ENCODE measurements at places on chromosomes 16 and 17.

GRCh38 chr16:35745191-35745590, 2285.8 kb downstream of the TP53TG3F start:
- DNase-seq, result no peak

DNA sequence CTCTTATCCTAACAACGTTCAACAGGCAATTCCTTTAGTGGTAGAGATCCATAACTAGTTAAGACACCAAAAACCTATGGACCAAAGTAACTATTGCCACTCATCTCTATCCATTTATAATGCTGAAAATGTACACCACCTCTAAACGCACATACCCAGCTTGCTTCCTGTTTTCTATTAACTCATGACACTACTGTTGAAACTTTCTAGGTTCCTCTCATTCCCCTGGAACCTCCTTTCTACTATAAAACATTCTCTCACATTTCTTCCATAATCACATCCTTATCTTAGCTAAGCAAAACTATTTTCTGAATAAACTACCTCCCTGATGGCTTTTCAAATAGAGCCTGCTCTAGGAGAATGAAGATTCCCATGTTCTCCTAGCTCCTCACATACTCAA, 42.9 kb upstream of the KSR1 start:
- DNase-seq, result no peak

DNA sequence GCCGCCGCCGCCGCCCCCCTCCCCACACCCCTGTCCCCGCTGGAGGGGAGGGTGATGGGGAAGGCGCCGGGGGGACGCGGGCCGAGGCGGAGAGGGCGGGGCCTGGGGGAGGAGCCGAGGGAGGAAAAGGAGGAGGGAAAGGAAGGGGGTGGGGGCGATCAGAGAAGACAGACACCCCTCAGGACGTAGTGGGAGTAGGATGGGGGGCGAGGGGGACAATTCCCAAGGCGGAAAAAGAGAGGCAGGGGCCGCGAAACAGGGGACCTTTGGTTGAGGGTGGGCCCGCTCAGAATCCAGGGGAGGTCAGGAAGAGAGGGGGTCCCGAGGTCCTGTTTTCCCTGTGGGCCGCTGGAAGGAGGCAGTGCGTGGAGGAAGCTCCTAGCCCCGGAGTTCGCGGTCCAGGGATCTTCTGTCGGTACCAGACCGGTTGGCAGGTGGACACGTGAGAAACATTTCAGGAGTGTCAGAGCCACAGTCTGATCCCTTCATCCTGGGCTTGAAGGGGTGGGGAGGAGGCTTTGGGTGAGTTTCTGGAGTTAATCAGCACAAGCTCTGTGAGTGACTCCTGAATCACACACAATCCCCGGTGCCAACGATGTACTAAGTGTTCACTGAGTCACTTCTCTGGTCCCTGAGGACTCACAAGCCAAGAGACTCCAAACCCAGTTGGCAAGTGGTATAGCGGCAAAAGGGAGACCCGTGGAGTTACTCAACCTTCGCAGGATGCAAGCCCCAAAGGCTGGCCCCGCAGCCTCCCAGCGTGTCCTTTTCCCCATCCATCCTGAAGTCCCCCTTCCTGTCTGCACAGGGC, at the start of gene XYLT1:
XYLT1 (minus strand) TSS at position 53 of the 811 bp plus-strand sequence. CDS start 164 bp downstream, outside the sequence.
- DNase-seq, result peak; percentile 86

GRCh38 chr17:76243826-76244679, 3.8 kb upstream of the RNF157 start:
- DNase-seq, result no peak

DNA sequence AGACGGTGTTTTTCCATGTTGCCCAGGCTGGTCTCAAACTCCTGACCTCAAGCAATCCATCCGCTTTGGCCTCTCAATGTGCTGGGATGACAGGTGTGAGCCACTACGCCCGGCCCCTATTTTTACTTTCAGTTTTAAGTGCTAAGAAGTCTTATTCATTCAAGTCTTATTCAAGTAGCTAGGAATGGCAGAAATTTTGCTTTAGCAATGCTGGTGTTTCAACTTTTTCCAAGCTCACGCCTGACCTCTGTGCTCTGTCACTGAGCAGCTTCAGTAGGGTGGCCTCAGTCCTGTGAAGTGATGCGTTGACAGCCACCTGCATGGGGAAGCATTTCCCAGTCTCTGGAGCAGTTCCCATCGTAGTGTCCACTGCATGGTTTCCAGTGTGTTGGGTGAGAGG, 12.9 kb downstream of the ZNF750 start:
- DNase-seq, result no peak

- DNase-seq, result no peak
Measured at GRCh38 chr17:75009139-75009724, 3.2 kb upstream of the MRPL58 start.

DNA sequence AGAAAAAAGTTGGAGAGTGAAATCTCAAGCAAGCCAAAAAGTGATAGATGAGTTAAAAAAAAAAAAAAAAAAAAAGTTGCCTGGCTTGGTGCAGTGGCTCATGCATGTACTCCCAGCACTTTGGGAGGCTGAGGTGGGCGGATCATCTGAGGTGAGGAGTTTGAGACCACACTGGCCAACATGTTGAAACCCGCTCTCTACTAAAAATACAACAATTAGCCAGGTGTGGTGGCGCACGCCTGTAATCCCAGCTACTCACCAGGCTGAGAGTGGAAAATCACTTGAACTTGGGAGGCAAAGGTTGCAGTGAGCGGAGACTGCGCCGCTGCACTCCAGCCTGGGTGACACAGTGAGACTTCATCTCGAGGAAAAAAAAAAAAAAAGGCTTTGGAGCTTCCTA, 668.8 kb downstream of the WWOX start:
- DNase-seq, result no peak

DNA sequence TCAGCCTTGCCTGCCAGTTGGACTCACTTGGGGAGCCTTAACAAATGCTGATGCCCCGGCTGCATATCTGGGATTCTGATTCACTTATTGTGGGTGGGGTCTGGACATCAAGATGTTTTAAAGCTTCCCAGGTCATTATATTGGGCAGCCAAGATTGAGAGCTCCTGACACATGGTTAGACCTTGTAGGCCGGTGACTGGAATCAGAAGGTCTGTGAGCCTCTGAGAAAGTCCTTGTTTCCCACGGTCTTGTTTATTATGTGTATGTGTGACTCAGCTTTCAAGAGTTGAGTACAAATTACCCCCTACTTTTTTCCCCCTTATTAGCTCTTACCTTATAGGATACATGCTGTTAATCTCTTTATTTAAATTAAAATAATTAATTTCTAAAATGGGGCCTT, 103.5 kb downstream of the ABCC1 start:
- no peak for DNase-seq

DNA sequence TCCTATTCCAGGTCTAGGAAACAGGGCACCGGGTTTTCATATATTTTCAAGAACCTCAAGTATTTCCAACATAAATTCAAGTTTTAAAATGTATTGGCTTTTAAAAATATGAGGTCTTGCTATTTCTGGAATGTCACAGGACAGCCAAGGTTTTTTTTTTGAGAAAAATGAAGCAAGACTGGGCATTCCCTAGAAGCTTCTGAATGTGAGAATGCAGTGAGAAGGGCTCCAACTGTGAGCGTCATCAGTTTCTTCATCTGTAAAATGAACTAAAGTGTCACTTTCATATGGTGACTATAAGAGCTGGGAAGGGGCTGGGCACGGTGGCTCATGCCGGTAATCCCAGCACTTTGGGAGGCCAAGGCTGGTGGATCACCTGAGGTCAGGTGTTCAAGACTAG, 455.8 kb upstream of the MAF start:
- no peak for DNase-seq

Measured in activated CD4-positive, alpha-beta T cell treated with anti-CD3 and anti-CD28 coated beads, Interleukin-2, amount 10 ng/mL, durations not matched to agents 24 days and 14 days (primary cell).